ENCODE measurements at places on chromosomes 3 and 15. TPM values are rescaled to one million over a fixed set of nuclear protein-coding genes. Genes with fewer than 3 reads are reported as not detected.

The CD86 gene
- 0.83 TPM for total RNA-seq

The MAP6D1 gene
- total RNA-seq = 1.0 TPM

GRCh38 chr3:69699183-69699582 lies 40.1 kb upstream of the MITF start:
- H3K36me3 ChIP-seq = peaks cover 14% of the 10 kb centered on the region
- no peaks in the 10 kb centered on the region for H3K4me1 ChIP-seq
- H3K27ac ChIP-seq = no peak overlapping the region
- H3K4me3 ChIP-seq = no peak overlapping the region

DNA sequence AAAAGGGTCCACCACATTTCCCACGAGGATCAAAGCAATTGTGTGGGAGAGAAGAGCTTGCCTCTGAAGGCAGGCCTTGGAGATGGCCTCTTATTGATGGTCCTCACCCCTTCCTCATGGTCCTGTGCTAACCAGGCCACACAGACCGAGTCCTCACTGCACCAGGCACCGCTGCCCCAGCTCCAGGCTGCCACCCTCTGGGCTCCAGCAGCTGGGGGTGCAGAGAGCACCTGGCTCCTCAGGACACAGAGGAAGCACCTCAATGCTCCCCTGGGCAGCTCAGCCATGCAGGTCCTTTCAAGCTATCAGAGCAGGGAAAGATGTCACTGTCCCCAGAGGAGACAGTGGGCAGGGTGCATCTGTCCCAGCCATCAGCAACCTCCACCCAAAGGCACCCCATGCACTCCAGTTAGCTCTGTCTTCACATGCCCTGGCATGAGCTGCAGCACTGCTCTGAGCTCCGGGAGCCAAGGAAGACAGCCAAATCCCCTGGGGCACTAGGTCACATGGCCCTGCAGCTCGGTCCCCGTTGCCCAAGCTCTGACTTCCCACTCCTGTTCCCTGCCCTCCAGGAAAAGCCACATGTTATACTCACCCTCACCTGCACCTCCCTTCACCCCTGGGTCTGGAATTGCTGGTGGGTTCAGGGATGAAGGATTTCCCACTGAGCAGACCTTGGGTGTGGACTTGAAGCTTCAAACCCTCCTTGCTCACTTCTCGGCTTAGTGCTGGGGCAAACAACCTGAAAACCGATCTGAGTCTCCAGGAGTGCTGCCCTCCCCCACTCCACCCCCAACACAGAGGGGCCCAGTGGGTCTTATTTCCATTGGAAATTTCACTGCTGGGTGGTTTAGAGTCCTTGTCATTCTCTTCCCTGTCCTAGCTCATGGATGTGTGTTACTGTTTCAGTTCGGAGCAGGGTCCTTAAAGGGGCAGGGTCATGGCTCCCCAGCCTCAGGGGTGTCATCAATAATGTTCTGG lies 32.6 kb downstream of the ALS2CL start:
- no peak for DNase-seq
- no peak overlapping the region for H3K4me3 ChIP-seq
- no peaks in the 10 kb centered on the region for H3K27me3 ChIP-seq

DNA sequence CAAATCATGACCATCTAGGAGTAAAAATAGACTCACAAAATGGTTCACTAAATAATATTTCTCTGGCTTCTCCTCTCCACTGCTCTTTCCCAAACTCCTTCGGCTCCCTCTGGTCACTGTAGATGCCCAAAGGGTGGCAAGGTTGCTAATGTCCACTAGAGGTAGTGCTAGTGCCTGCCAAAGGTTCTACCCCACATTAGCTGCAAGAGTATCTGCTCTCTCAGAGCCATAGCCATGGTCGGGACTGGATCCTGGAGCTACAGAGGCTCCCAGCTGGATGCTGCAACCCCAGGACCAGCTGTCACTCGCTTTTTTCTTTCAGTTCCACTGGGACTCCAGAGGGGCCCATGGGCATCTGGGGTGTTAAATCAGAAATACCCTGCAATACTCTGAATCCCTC lies 8.5 kb downstream of the HTR3D start:
- no peak for DNase-seq
- H3K36me3 ChIP-seq = no peaks in the 10 kb centered on the region
- H3K4me3 ChIP-seq = no peak overlapping the region
- H3K27ac ChIP-seq = no peak overlapping the region

All from naive thymus-derived CD8-positive, alpha-beta T cell (primary cell).